ENCODE measurements at places on chromosomes 7 and 10.

- no peak for DNase-seq
These were observed 44.5 kb upstream of the ZMIZ1 start for GRCh38 chr10:79024296-79024695.

DNA sequence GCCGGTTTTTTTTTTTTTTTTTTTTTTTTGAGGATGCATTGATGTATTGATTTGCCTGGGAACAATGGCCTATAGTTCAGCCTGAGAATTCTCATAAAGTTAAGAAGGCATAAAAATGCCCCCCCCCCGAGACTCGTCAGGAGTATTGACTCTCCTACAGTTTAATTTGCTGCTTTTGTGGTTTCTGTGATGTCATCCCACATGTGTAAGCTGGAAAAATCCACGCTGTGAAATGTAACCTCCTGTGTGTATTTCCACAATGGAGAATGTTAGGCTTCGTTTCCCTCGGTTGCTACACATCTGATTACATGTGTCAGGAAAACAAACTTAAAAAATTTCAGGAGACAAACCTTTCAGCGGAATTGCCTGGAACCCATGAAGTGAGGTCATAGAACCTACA is 117.9 kb downstream of the FANK1 start:
- peak; percentile 37 for DNase-seq

DNA sequence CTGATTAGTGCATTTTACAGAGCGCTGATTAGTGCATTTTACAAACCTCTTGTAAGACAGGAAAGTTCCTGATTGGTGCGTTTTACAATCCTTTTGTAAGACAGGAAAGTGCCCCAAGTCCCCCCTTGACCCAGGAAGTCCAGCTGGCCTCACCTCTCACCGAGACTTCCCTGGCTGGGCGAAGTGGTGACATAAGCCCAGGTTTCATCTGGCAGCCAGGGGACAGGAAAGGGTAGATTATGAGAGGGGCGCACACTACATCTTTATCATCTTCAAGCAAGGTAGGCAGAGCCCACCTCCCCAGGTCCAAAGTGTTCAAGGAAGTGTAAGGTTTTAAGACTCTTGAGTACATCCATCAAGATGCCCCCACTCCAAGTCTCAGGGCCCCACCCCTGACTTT is 5.5 kb upstream of the GDF10 start:
- DNase-seq: no peak

DNA sequence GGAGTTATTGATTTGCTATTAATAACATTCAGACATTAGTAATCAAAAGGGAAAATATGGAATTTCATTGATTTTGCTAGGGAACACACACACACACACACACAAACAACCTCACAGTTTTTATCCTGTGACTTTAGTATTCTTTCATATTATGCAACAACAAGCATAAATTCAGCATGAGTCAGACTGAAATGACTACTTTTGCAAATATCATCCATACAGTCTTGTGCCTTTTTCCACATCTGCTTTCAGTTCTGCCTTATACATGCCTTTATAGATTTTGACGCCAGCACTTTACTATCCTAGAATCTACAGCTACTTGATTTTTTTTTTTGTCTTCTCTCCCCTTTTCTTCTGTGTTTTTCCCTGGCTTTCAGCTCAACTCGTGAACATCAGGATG is 975.8 kb upstream of the LRRTM3 start:
- DNase-seq: peak; percentile 4
